NCI-H1417 treated with DMSO at 0.1 percent for 48 hours (cell line): ENCODE measurements at places on chromosomes 5 and 9.

DNA sequence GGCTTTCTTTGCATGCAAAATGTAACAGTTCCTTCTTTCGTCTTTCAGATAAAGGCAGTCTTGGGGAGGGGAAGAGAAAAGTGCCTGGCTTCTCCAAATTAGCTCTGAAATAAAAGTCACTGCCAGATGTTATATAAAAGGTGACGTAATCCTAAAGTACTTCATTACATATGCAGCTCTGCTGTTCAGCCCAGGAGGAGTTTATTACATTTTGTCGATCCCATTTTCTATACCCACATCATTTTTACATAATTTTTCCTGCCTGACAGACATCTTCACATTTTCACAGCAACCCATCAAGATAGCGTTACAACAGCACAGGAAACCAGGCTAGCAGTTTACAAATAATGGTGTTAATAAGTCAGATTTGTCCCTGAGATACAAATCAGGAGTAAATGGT is 86.7 kb upstream of the SLC30A5 start:
- DNase-seq: no peak

- DNase-seq: no peak
These were observed 4.6 kb downstream of the PAM start for GRCh38 chr5:102759700-102760099.

DNA sequence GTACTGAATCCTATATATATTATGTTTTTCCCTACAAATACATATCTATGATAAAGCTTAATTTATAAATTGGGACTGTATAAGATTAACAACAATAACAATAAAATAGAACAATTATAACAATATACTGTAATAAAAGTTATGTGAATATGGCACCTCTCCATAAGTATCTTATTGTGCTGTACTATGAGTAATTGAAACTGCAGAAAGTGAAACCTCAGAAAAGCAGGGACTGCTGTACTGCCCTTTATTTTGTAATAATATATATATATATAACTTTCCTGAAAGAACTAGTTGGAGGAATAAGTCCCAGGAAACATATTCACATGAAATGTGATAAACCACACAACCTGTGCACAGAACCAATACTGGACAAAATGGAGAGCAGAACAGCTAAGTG is 77.3 kb downstream of the PAM start:
- DNase-seq: no peak

DNA sequence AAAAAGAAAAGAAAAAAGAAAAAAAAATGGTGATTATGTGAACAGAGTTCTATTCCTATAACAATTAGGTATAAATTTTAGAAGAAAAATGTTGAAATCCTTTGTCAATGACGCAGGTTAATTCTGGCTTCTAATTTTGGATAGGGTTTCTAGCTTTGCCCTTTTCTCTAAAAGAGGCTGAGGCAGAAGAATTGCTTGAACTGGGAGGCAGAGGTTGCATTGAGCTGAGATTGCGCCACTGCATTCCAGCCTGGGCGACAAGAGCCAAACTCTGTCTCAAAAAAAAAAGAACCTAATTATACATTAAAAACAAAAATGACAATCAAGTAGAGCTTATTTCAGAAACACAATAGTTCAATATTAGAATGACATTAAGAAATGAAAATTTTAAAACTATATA is 2.9 kb downstream of the STXBP1 start:
- DNase-seq: no peak

DNA sequence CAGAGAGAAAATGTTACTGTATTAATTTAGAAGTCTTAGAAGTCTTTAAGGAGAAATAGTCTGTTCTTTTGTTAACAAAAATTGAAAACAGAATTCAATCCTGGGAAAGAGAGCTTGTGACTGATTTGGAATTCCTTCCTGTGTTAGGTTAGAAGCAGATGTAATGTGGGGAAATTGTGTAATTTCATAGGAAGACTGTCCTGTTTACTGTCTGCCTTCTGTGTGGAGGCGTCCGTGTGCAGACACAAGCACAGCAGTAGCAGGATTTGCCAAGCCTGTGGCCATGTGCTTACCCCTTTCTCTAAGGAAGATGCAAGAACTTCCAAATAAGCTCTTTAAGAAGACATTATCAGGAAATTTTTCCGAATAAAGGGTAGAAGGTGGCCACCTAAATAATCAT is 36.7 kb upstream of the F2R start:
- DNase-seq: no peak

- DNase-seq: no peak
These were observed 23.9 kb downstream of the FGF10 start for GRCh38 chr5:44365345-44365744.

GRCh38 chr5:134053314-134053839 is 48.6 kb upstream of the VDAC1 start:
- DNase-seq: no peak

DNA sequence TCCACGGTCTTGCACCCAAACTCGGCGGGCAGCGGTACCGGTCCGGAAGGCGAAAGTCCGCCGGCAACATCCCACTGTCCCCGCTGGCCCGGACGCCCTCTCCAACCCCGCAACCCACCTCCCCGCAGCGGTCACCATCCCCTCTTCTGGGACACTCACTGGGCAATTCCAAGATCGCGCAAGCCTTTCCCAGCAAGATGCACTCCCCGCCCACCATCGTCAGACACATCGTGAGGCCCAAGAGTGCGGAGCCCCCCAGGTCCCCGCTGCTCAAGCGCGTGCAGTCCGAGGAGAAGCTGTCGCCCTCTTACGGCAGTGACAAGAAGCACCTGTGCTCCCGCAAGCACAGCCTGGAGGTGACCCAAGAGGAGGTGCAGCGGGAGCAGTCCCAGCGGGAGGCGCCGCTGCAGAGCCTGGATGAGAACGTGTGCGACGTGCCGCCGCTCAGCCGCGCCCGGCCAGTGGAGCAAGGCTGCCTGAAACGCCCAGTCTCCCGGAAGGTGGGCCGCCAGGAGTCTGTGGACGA is 33.3 kb downstream of the CD180 start:
- no peak for DNase-seq

- no peak for DNase-seq
These were observed 37.1 kb downstream of the FAM13B start for GRCh38 chr5:137995749-137996128.
